Bronchial epithelial cell (primary cell): ENCODE measurements at places on chromosomes 12 and 14.

- DNase-seq: no peak
These were observed 182.0 kb downstream of the DICER1 start for GRCh38 chr14:94975366-94975765.

- DNase-seq: peak; percentile 42
These were observed 15.9 kb upstream of the HHIPL1 start for GRCh38 chr14:99628887-99629618.

DNA sequence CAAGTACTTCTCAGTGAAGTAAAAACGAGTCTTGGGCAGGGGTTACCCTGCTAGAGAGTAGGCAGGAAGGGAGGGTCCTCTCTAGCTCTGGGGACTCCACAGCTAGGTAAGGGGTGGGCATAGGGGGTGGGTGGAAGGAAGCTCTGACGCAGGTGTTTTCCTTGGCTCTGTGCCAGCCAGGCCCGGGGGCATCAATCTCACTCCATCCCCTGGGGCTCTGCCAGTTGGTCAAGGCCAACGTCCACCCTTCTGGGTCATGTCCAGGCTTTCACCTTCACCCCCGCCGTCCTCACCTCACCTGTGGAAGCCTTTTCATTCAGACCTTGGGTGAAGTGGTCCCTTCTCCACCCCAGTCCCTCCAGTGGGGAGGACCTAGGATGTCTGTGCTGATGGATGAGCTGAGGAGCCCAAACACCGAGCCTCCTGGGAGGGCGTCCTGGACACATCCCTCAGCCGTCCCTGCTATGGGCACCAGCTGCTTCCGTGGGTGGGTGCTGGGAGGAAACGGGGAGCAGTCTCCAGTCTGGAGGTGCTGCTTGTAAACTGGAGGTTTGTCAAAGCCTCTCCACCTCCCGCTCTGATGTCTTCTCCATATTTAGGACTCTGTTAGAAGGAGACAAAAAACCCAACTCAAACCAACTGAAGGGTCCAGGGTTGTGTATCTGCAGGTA lies 71.5 kb upstream of the SFSWAP start:
- no peak for DNase-seq

- peak; percentile 85 for DNase-seq
These were observed 36.6 kb downstream of the KRT76 start for GRCh38 chr12:52740584-52740983.

DNA sequence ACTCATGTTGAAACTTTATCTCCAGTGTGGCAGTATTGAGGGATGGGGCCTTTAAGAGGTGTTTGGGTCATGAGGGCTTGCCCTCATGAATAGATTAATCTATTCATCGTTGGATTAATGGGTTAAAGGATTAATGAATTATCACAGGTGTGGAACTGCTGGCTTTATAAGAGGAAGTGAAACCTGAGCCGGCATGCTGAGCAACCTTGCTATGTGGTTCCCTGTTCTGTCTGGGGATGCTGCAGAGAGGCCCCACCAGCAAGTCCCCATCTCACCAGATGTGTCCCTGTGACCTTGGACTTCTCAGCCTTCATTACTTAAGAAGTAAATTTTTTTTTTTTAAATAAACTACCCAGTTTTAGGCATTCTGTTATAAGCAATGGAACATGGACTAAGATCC lies 109.6 kb downstream of the DYRK2 start:
- DNase-seq: no peak

- no peak for DNase-seq
These were observed 32.4 kb upstream of the BEGAIN start for GRCh38 chr14:100619396-100620254.

- DNase-seq: no peak
These were observed 20.8 kb downstream of the TXNDC16 start for GRCh38 chr14:52531481-52531880.

- peak; percentile 93 for DNase-seq
These were observed 820 bp upstream of the SMAGP start for GRCh38 chr12:51270951-51271518.

GRCh38 chr12:94145191-94145983 lies 3.0 kb upstream of the PLXNC1 start:
- peak; percentile 21 for DNase-seq

DNA sequence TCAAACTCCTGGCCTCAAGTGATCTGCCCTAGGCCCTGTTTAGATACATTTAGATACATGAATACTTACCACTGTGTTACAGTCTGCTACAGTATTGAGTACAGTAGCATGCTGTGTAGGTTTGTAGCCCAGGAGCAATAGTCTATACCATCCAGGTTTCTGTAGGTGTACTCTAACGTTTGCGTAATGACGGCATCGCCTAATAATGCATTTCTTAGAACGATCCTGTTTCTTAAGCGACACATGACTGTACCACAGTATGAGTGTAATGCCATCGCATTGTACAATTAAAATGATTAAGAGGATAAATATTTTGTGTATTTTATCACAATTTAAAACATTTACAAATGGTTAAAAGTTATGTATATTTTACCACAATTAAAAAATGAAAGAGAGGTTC lies 18.9 kb downstream of the TMEM120B start:
- DNase-seq: no peak

DNA sequence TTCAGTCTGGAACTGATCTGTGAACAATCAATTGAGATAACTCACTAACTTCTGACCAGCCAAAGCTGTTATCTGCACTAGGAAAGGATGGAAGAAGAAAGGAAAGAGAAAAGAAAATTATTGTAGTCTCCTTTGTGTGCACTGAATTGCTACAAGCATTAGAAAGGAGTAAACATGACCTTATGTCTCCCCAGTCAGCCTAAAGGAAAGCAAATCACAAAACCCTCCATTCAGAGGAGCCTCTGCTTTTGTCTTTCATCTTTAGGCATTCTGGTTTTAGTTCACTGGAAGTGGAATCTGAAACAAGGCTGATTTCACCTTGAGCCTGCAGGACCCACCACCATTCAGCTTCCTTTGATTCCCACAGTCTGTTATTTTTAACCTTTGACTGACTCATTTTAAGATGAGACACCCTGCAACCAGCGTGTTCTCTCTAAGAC lies 26.0 kb downstream of the TBX3 start:
- no peak for DNase-seq

GRCh38 chr12:123150744-123151456 lies at the start of gene PITPNM2:
Gene PITPNM2, minus strand, starts transcription at chr12:123151090. Its CDS starts 116,500 bp downstream, at chr12:123034590.
- no peak for DNase-seq

DNA sequence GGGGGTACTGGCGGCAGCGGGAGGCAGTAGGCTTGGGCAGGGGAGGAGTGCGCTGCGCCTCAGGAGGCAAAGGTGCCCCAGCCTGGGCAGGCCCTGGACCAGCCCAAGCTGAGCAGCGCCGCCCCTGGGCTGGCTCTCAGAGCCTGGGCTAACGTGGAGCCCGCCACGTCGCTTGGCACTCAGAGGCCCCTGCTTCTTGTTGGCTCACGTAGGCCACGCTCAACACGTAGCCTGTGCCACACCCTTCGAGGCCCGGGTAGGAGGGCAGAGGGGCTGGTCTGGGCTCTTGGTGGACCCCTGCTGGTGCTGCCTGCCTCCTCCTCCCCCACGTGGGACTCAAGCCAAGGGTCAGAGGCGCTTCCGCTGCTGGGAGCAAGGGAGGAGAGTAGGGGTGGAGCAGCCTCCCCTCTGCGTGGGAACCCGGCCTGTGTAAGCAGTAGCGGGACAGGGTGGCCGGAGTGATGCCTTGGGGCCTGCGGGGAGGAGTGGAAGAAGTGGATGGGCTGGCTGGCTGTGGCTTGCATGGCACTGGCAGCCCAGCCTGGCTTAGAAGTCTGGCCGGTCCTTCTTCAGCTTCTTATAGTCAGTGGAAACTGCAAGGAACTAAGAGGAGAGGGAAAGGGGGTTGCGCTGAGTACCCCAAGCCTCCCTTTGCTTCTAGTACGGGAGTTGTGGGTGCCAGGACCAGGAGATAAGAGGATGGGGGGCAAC lies 5.7 kb downstream of the SHMT2 start:
- no peak for DNase-seq

GRCh38 chr14:89042021-89042420 lies 217.6 kb downstream of the TTC8 start:
- DNase-seq: no peak

DNA sequence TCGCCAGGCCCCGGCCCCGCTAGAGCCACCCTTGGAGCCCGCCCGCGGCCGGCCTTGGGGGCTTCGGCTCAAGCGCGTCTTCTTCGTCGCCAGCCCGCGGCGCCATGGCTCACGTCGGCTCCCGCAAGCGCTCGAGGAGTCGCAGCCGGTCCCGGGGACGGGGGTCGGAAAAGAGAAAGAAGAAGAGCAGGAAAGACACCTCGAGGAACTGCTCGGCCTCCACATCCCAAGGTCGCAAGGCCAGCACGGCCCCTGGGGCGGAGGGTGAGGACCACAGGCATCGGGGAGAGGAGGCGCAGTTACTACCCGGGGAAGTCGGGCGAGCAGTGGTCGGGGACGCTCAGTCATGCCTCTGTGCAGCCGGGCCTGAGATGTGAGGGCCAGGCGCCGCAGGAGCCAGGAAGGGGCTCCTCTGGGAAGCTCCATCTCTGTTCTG lies 573 bp downstream of the ARL6IP4 start:
- DNase-seq: no peak
